Hepatic stellate cell (primary cell): ENCODE measurements at places on chromosomes 4 and X.

DNA sequence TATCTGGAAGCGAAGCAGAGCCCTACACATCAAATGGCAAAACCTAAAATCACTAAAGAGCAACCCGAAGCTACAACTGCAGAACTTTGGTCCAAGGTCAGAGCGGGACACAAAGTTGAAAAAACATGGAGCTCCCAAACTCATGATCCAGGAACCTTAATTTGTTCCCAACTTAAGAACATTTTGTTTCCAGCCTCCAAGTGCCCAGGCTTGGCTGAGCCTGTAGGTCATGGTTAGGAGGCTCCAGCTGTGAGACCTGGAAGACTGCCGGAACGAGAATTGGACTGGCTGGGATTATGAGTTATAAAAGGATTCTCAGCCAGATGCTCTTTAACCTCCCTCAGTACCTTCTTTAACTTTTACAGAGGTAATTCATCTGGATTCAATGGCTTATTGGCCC is 349.1 kb upstream of the DDX53 start:
- DNase-seq: no peak

DNA sequence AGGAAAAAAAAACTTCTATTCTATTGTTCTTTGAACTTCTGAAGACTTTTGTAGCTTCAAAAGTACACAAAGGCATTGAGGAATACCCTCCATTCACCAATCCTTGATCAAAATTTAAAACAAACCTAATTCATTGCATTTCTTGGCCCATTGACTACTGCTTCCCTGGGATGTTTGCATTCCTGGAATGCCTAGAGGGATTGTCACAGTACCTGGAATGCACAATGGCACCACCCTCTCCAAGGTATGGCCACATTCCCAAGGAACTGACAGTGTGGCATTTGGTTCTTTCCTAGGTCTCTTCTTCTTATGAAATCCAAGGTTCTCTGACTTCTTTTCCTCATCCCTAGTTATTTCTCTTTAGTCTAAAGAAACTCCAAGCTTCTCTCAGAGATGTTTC is 600.7 kb downstream of the CCSER1 start:
- DNase-seq: no peak

GRCh38 chr4:128958194-128958593 is 135.1 kb downstream of the SCLT1 start:
- no peak for DNase-seq

DNA sequence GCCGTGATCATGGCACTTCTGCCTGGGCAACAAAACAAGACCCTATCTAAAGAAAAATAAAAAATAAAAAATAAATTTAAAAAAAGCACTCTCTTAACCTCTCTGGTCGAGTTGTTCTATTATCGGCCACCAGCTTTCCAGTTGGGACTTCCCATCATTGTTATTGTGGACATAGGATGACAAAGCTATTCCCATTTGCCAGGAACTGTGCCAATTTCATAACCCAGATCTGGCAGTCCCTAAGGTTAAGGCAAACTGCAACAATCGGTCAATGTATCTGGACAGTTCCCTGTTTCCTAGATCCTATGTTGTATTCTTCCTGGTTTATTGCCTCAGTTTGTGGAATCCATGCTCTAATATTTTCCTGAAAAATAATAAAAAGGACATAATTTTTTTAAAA is 17.8 kb upstream of the ANXA5 start:
- no peak for DNase-seq

- no peak for DNase-seq
Measured at GRCh38 chr4:89712141-89712540, 124.8 kb downstream of the SNCA start.

GRCh38 chr4:5863461-5864113 is 29.3 kb downstream of the CRMP1 start:
- peak; percentile 54 for DNase-seq

GRCh38 chr4:178056996-178057395 is 614.8 kb upstream of the AGA start:
- no peak for DNase-seq

DNA sequence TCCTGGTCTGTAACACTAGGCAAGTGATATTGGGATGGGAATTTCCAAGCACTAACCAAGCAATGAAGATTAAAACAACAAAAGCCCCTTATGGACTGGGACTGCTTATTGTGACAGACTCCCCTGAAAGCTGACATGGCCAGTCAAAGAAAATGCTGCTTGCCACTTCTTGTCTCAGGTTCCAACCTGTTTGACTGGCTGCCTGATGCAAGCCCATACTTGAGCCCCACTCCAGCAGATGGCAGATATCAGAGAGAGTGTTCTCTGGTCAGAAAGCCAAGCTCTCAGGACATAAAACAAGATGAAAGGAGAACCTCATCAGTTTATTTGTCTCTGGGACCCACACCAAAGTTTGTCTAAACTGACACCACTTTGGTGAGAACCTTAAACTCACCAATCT is 15.5 kb upstream of the IGBP1 start:
- DNase-seq: no peak

- DNase-seq: no peak
Measured at GRCh38 chr4:25123236-25123635, 37.0 kb downstream of the SEPSECS start.
